Stimulated activated CD8-positive, alpha-beta memory T cell treated with anti-CD3 and anti-CD28 coated beads, Interleukin-15, amount 100 ng/mL, for 4 hours (primary cell): ENCODE measurements at places on chromosomes 6 and 20.

DNA sequence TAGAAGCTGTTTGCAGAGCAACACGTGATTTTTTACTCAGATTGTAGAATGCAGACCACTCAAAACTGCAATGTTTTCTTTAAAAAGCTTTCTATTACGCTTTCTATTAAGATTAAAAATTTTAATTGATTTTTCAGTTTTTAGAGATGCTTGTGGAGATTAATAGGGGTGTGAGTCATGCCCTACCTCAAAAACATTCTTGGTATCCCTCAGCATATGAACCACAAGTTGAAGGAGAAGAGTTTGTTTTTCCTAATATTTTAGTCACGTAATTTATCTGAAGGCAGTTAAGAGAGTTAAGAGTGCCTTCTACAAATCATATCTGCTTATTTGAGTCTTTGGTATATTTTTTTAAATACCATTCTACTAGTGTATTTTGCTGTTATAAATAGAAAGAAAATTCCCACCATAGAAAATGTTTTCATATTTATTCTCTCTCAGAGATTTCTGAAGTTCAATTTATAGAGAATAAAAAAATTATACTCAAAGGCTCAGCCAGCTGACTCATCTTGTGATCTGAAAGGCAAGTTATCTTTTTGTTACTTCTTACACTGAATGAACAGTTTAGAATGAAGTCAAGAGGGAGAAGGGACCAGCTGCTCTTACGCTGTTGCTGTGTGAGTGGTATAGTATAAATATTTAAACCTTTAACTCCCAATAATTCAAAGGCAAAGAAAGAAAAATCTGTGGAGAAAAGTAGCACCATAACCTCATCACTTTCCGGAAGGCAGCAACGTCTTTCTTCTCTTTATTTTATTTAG is 7.6 kb downstream of the RIPOR2 start:
- no peak for DNase-seq

- no peak for DNase-seq
Observed at GRCh38 chr20:46065691-46066090, 24.1 kb downstream of the NCOA5 start.

DNA sequence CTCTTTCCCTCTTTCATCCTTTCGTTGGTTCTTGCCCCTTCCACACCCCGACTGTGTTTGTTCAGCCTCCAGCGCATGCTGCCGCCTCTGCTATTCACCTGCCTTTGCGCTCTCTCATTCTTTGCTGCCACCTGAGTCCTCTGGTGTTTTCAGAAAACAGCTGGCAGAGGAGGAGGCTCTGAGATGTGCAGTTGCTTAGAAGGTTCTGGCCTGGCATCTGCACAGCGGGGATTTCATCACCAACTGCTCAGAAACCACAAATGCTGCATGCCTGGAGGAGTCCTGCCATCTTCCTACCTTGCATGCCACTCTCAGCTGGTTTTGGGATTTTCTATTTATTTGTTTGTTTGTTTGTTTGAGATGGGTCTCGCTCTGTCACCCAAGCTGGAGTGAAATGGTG is 39.2 kb upstream of the CLDN20 start:
- no peak for DNase-seq

DNA sequence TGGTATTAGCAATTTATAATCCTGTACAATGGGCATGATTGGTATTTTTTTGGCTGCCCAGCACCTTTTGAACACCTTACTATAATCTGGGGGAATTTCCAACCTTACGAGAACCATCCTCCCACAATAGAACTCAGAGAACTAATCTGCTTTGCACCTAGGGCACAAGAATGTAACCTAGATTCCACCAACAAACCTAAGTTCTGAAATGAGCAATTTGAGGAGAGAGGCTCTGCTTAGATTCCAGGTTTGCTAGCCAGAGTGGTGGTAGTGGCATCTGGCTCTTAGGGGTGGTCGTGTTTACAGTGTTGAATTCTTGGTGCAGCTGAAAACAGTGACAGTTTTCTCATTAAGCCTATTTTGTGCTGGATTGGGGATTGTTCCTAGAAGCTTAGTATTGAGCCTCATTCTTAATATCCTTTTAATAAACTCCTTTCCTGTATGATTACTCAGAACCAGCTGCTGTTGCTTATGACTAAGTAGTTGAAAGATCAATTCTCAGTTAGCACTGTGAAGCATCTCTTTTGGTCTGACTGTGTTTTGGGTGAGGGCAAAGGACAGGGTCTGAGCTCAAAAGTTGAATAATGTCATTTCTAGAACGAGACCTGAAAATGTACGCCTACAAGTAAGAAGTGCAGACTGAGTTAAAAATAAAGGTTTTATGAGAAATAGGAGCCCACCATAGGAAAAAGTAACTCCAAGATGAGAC is 385.6 kb downstream of the CDKAL1 start:
- no peak for DNase-seq

GRCh38 chr20:50930976-50931305 is 296 bp downstream of the ADNP start:
- DNase-seq: no peak

DNA sequence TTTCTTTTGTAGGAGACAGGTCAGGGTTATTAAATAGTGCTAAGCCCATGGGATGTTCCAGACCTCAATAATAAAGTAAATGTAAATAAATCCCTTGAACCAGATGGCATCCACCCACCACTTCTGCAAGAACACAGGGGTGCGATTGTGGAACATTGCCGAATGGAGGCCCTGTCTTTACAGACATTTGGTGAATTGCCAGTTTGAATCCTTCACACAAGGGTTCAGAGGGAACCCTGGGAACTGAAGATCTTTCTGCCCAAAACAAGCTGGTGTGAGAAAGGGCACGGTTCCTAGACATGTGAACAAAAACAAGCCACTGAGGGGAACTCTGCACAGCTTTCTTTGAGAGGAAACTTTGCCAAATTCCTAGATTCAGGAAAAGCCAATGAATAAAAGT is 30.2 kb upstream of the RNF8 start:
- no peak for DNase-seq

DNA sequence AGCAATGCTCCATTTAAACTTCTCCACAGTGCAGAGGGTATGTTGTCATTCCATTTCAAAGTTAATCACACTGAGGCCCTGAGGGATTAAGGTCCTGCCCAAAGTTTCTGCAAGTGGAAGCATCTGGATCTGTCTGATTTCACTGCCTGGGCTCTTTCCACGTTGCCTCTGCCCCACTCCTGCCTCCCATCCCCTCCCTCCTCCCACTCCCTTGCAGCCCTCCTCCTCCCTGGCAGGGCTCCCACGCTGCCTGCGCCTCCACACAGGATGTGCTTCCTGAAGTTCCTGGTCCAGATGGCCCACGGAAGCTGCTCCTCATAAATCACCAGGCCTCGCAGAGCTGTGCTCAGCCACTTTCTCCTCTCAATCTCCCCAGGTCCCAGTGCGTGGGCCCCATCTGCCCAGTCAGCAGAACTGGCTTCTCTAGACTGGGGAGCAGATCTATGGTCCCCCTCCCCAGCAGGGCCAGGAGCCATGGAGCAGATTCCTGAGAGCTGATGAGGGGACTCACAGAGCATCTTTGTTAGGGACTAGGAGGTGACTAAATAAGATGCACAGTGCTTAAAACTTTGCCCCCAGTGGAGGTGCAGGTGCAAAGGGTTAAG is 65.4 kb upstream of the MAFB start:
- no peak for DNase-seq

DNA sequence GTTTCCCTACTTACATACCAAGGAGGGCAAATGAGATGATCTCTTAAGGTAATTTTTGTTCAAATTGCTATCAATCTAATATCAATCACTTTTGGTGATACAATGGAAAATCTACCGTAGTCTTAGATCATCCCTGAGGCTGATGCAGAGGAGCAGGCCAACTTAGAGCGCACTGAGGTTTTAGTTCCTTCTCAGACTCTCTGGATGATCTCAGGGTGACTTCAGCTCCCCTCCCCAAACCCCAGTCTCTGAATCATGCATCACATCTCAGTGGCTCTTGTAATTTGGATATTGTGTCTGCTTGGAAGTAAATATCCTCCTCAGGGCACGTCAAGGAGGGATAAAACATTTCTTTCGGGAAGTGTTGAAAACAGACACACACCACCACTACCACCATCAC is 5.9 kb downstream of the TUBB2B start:
- DNase-seq: no peak

- peak; percentile 69 for DNase-seq
Observed at GRCh38 chr20:58888521-58889333, 36.2 kb downstream of the GNAS start.

GRCh38 chr6:90388395-90388794 is 91.8 kb upstream of the BACH2 start:
- DNase-seq: no peak

GRCh38 chr6:36873612-36874442 is 776 bp downstream of the PPIL1 start:
- no peak for DNase-seq

DNA sequence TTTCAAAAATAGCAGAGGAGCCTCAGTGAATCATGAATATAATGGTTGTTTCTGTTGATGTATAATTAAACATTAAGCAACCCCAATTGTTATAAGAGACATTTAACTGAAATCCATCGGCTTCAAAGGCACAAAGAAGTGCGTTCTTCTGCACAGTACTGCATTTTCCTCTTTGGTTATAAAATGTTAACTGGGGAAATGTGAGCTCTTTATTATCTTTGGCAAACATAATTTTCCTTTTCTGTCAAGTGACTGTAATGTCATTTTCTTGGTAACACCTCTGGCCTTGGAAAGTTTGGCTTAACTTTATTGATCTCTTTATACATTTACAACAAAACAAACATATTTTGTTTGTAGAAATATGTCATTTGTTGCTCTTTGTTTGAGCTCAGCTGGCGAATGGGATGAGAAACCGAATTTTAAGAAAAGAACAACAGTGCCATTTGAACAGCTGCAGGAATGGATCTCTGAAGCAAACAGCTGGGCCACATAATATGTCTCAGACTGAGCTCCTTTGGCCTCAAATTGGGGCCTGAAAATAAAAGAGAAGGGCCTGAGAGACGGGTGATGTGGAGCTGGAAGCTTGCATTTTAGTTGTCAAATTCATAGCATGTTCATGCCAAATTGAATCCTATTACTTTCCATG is 427.0 kb upstream of the SPTLC3 start:
- no peak for DNase-seq

DNA sequence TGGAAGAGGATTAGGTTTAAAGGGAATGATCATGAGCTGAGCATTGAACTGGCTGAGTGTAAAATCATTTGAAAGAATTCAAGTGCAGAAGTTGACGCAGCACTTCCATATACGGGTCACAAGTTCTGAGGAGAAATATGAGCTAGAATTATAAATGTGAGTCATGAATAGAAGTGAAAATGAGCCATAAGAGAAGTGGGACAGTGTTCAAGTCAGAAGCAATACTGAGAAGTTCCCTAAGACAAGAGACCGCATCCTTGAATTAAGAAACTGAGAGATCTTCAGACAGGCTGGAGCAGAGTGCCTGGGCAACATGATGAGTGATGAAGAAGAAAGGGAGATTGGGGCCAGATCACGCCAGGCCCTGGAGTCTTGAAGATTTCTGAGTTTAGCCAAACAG is 209.7 kb downstream of the TBX18 start:
- no peak for DNase-seq

DNA sequence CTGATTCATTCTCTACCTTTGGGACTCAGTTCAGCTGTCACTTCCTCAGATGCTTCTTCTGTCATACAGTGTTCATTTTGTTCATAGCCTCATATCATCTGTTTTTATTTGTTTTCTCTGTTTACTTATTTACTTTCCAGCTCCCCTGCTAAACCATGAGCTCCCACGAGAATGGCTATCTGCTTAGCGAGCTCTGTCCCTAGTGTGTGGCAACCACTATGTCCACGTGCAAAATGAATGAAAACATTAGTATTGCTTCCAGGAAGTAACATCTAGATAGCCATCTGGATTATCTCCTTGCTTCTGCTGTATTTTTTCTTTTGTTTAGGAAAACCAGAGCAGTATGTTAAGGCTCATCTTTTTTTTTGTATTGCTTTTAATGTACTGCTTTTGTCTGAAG is 417.0 kb upstream of the SLC35B3 start:
- no peak for DNase-seq

GRCh38 chr6:52164319-52165094 is 21.7 kb upstream of the IL17A start:
- no peak for DNase-seq

DNA sequence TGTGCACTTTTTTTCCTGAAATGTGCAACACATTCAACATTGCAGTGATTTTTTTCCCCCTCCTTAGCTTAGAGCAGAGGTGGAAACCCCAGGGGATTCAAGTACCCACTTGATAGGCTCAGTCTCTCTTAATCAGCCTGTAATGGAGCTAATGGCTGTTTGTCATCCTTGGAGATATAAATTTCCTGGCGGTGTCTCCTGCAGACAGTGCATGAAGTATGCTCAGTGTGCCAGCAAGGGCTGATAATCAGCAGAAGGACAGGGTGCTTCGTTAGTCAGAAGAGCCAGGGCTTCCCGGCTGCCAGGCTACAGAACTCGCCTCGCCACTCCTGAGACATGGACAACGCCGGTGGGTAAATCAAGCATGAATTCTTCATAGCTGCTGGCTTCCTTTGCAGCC is 69.8 kb upstream of the PHACTR2 start:
- no peak for DNase-seq

DNA sequence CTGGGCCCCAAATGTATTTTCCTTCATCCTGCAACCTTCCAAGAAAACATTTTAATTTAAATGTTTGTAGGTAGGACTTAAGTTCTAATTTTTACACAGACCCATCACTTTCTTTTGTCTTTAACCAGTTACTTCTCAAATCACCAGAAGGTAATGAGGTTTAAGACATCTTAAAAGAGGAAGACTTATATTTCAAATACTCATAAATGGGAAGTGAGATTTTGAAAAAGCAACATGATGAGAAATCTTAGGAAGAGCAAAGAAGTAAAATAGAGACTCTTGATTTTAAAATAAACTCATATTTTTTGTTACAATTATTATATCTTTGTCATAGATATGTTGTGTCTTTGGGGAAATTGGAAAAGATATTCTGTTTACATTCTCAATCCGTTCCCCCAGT is 82.3 kb downstream of the SYNE1 start:
- no peak for DNase-seq

GRCh38 chr20:420166-420620 is 12.1 kb downstream of the RBCK1 start:
- no peak for DNase-seq

- DNase-seq: no peak
Observed at GRCh38 chr6:135030056-135030473, 24.6 kb downstream of the HBS1L start.

DNA sequence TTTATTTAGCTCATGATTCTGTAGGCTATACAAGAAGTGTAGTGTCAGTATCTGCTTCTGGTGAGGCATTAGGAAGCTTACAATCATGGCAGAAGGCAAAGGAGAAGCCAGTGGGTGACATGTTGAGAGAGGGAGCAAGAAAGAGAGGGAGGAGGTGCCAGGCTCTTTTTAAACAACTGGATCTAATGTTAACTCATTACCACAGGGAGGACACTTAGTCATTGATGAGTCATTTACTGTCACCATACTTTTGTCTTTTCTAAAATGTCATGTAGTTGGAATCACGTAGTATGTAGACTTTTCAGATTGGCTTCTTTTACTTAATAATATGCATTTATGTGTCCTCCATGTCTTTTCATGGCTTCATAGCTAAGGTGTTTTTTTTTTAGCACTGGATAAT is 58.1 kb downstream of the NUS1 start:
- no peak for DNase-seq

- DNase-seq: no peak
Observed at GRCh38 chr6:132357120-132357519, 44.2 kb downstream of the MOXD1 start.
